Activated effector memory CD4-positive, alpha-beta T cell treated with anti-CD3 and anti-CD28 coated beads, Interleukin-2, amount 50 U/mL, for 16 hours (primary cell): ENCODE measurements at places on chromosomes 4 and X.

DNA sequence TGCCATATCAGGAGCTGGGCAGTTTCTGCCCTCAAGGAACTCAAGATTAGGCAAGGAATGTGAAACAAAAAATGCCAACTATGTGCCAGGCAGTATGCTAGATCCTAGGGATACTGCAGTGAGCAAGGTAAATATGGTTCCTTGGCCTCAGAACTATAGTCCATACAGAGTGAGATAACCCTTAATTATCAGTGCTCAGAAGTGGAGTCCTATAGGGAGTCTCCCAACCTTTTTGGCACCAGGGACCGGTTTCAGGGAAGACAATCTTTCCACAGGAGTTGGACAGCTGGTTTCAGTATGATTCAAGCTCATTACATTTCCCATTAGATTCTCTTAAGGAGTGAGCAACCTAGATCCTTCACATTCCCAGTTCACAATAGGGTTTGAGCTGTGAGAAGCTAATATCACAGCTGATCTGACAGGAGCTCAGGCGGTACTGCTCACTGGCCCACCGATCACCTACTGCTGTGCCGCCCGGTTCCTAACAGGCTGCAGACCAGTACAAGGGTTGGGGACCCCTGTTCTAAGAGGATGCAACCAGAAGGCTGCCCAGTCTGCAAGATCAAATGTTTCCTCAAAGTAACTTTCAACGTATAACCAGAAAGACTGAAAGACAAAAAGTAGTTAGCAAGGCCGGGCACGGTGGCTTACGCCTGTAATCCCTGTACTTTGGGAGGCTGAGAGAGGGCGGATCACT, 1.7 kb upstream of the SRP72 start:
- no peak for DNase-seq

GRCh38 chr4:147340591-147341120, 140.2 kb upstream of the EDNRA start:
- no peak for DNase-seq

DNA sequence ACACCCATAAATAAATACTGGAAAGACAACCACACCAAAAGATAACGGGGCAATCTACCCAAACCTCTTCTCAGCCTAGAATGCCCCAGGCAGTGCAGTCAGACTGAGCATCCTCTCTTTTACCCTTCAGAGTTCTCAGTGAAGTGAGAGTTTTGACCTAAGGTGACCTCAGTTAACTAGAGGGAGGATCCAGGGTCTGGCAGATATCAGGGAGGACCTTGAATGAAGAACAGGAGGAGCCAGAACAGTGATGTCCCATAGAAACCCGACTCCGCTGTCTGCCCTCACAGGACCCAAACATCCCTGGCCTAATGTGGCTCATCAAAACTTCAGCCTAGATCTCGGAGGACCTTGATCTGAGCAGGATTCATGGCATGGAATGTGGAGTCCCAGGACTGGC, at the start of gene MAGEB3:
TSS of gene MAGEB3 (plus strand) at position 263 of the 400 bp plus-strand sequence. CDS start 5,268 bp downstream, outside the sequence.
- no peak for DNase-seq

DNA sequence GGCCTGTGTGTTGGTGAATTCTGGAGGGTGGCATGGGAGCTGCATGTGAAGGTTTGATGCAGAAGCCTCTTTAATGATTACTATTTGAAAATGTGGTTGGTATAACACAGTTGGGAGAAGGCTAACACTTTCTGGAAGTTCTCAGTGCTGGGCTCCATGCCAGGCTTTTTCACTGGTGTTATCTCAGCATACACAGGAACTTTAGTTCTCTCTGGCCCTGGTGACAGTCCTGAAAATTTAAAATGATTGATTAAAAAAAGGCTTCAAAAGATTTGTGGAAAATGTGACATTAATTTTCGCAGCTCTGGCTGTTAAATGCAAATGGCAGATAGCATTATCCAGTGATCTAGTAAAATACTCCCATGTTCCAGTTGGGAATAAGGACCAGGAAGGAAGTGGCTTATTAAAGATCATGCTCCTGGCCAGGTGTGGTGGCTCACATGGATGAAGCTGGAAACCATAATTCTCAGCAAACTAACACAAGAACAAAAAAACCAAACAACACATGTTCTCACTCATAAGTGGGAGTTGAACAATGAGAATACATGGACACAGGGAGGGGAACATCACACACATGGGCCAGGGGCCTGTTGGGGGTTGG, 36.6 kb downstream of the DIPK2B start:
- DNase-seq: no peak

DNA sequence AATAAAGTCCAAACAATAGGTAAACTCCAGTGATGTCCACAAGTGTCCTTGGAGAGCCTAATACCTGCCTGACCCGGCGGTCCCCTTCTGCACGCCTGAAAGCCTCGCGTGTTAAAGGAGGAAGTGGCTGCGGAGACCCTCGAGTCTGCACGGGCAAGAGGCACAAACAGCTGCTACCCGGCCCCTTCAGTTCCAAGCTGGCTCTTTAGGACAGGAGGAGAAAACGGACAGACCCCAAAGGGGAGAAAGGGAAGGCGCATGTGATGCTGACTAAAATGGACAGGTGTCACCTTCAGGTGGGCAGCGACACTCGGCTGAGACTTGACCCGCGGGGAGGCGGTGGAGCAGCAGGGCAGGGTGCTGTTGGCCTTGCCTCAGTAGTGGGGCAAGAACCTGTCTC, 102.7 kb upstream of the TENM3 start:
- no peak for DNase-seq

GRCh38 chr4:79756140-79756895, 316.7 kb downstream of the ANTXR2 start:
- no peak for DNase-seq

DNA sequence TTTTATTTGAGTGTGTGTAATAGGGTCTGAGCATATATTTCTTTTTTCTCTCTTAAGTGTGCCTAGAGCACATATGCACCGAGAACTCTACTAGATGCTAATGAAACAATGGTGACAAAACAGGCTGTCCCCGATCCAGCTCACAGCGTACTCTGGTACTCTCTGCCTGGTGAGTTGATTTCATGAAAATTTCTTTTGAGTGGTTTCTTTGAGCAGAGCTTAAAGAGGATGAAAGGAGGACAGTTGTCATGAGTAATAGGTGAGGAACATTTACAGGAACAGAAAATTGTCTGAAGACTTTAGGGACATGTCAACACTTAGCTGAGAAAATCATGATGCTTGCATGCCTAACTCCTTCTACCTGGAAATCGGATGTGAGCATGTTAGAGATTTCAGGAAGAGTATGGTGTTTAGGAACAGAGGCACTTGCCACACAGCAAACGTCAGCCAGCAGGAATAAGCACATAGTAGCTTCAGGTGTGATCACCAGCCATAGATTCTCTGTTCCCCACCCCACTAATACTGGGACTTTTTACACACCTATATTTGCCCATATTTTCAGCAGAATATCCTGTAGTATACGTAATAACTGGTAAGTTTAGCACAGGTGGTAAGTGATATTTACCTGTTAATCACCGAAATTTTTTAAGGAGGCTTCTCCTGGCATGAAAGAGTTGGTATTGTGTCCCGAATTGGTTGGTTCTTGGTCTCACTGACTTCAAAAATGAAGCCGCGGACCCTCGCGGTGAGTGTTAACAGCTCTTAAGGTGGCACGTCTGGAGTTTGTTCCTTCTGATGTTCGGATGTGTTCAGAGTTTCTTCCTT, 111.1 kb downstream of the ZNF330 start:
- DNase-seq: no peak

DNA sequence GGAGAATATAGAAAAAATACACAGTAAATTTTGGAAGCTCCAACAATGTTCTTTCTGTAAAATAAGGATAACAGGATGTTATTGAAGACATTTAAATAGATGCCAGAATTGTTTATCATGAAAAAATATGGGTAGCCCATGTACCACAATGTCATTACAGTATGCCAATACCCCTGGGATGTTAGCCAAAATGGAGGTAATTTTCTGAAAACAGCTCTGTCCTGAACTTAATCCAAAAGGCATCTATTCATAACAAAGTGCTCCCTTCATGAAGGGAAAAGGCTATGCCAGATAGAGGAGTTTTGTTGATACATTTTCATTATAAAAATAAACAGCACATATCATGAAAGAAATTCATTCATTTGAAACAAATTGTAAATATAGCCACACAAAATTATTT, 1902.6 kb upstream of the AGA start:
- no peak for DNase-seq

- DNase-seq: no peak
Observed at GRCh38 chr4:138138774-138139173, 103.4 kb downstream of the SLC7A11 start.

GRCh38 chrX:19750028-19750782, 137.2 kb downstream of the SH3KBP1 start:
- DNase-seq: no peak

DNA sequence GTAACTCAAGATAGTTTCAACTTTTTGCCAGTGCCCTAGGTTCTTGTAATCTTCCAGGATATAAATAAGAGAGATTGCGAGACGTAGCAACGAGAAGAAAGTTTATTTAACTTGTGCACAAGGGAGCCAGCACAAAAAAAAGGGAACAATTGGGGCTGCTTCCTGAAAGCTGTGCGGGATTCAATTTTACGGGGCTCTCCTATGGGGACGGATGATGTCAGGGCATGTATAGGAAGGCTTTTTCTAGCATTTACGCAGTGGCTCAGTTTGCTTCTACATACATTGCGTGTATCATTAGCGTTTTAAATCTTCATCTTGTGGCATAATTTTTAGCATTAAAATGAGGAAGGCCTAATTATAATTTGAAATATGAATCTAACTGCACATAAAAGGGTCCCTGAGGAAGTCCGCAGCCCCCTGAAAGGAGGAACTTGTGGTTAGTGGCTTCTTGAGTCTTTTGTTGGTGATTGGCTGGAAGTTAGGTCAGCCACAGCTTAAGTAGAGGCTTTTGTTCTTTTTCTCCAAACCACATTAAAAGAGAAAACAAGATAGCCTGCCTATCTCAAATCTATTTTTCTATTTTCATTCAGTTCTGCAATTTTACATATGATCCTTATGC, 668.2 kb upstream of the NDST4 start:
- DNase-seq: no peak

DNA sequence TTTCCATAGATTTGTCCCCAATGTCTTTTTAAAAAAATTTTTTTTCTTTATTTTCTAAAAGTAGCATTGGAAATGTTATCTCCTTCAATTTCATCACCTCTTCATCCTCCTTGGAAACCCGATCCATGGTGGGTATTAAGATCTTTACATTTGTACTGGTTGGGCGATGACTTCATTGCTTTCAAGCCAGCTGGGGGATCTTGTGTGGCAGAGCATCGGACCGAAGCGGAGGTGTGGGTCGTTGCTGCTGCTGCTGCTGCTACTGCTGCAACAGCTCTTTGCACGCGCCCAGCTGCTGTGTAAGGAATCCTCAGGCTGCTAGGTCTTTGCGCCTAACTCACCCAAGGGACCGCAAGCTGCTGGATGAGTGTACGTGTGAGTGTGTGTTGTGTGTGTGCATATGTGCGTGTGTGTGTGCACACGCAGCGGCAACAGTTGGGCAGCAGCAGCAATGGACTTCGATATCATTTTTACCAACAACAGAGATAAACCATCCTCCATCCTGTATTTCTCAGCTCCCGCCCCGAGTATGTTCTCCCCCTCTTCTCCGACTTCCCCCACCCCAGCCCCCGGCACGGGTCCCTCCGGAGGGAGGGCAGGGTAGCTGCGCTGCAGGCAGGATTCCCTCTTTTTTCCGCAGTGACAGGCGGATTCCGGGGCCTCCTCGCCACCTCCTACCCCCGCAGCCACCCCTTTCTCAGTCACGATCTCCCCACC, 768 bp upstream of the CDKL5 start:
- DNase-seq: peak; percentile 65

- DNase-seq: no peak
Observed at GRCh38 chrX:31506360-31506759, 434.5 kb upstream of the FTHL17 start.

DNA sequence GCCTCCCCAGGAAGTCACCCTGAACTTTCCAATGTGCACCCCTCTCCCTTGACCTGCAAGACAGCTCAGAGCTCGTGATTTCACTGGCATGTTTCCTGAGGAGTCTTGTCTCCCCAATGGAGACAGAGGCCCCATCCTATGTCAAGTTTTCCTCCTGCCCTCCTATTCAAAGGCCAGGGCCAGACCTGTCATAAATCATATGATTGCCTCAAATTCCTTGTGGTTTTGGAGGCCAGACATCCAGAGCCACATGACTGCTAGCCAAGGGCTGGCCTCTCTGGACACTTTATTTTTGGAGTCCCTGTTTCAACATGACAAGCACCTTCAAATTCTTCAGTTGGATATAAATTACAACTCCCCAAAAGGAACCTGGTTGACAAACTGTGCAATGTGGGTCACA, 76.0 kb upstream of the TFDP3 start:
- DNase-seq: no peak

- no peak for DNase-seq
Observed at GRCh38 chrX:21691512-21692018, 33.4 kb upstream of the KLHL34 start.

DNA sequence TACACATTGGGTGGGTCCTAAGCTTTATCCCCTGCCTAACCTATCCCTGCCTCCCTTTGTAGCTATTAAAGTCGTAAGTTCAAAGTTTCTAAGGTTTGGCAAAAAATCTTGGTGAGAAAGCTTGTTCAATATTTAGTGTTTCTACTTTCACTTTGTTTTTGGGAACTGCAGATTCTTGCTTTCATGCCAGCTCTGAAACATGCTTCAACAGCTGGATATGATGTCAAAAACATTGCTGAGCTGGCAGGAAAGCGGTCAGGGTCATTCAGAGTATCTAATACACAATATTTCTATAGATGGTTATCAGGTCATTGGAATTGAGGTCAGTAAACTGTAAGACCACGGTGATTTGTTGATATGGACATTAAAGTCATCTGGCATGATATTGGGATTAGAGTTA, 19.7 kb downstream of the CENPI start:
- no peak for DNase-seq

GRCh38 chr4:128271551-128271950, 16.1 kb downstream of the PGRMC2 start:
- no peak for DNase-seq

GRCh38 chr4:101600287-101600686, 190.2 kb upstream of the BANK1 start:
- no peak for DNase-seq

DNA sequence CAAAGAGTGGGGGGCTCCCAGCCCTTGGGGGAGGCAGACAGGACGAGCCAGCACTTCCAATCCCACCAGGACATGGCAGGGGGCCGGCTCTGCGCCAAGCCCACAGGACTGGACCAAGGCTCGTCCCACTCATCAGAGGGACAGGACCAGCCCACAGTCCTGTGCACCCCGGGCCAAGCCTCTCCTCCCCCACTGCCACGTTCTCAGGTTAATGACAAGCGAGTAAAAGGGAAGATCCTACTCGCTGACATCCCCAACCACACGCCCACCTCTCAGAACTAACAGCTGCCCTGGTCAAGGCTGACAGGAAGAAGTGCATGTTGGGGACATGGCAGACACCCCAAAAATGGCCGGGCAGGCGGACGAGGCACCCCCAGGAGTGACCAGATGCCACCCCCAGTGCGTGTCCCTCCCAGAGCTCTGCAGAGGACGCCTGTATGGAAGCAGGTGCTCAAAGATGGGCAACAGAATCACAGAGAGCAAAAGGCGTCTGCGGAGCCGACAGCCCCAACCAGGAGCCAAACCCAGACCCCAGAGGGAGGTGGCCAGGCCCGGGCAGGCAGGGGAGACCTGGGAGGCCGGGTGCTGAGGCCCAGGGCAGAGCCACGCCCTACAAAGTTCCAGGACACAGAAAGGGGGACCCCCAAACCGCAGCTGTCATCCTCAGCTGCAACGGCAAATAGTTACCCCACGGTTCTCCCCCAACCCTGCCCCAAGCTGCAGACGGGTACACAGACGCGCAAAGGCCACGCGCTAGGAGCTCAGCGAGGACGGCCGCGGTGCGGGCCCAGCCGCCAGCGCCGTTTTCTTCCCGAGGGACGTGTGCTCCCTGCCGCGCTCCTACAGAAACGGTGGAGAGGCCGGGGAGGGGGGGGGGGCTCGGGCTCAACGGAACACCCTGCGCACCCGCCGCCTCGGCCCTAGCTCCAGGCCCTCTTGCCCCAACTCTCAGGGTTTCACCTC, 1.7 kb downstream of the CTBP1 start:
- peak; percentile 68 for DNase-seq
